ENCODE measurements at places on chromosomes 2 and 18.
A peak's percentile ranks its signal among the peaks of the same experiment; 100 is the strongest.

DNA sequence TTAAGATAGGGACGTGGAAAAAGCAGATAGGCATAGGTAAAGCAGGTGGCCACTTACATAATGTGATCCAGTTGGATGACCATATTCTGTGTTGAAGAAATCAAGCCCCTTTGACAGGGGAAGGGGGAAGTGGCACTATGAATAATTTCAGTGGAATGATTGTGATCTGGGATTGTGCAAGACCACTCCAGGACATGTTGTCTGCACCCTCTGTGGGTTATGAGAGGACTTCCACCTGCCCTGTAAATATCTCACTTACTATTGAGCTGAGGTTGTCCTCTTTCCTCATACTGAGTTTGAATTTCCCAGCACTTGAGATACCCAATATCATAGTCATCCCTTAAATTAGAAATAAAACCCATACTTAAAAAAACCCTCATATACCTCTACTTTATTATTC is 220.7 kb downstream of the IRS1 start:
- no peak for DNase-seq

- no peak for DNase-seq
Observed at GRCh38 chr2:141611981-141612380, 518.8 kb downstream of the LRP1B start.

GRCh38 chr18:64271975-64272659 is 123.2 kb upstream of the LINC00305 start:
- DNase-seq = no peak

- no peak for DNase-seq
Observed at GRCh38 chr18:12516049-12516630, 108.4 kb downstream of the PRELID3A start.

DNA sequence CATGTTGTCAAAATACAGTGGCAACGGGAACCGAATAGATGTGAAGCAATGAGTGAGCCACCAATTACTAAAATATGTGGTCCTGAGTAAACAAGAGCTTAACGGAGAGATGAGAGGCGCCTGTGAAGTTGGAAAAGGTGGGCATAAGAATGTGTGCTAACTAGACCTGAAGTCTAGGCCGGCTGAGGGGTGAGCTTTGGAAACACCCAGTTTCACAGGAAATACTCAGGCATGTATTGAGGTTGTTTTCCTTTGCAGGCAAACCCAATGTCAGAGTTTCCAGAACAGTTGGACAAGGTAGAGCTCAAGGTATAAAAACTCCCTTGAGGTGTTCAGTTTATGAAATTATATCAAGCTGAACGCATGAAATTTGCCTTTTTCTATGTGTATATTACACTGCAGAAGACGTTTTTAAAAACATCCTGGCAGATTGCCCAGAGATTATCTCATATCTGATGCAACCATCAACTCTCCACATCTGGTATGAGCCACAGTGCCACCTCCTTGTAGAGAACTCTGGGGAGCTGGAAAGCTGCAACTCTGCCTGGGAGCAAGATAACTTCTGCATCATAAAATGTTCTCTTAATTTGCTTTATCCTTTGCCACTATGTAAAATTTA is 3.9 kb upstream of the WDSUB1 start:
- no peak for DNase-seq

DNA sequence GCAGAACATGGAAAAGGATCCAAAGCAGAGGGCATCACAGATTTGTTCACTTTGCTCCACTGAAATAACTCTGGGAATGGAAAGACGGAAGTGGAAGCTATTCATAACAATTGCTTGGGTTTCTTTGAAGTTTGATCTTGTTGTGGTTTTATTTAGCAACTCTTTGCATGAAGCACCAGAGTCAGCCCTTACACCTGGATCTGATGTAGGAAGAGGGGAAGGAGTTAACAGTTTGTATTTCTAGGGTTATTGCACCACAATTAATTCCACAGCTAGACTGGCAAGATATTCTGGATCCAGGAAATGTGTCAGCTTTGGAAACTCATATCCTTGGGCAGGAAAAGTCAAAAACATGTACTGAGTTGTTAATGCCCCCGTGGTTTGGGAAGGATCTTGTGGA is 1143.4 kb downstream of the CNTNAP5 start:
- no peak for DNase-seq

DNA sequence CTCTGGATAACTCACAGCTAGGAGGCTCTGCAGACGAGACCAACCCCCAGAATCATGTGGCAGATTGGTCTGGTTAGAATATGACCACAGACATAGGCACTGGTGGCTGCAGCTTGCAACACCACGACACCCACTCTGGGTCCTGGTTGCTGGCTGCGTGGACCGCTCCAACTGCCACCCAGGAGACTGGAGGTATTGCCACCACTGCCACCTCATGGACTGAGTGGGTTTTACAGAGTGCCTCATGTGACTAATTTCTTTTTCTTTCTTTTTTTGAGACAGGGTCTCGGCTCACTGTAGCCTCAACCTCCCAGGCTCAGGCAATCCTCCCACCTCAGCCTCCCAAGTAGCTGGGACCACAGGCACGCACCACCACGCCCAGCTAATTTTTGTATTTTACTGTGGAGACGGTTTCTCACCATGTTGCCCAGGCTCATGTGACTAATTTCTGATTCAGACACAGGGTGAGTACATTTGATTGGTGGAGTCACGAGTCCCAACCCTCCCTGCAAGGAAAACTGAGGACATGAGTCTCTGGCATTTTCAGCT is 29.9 kb upstream of the NT5DC4 start:
- peak; percentile 42 for DNase-seq

GRCh38 chr2:163834221-163834620 is 98.4 kb upstream of the FIGN start:
- DNase-seq = no peak

DNA sequence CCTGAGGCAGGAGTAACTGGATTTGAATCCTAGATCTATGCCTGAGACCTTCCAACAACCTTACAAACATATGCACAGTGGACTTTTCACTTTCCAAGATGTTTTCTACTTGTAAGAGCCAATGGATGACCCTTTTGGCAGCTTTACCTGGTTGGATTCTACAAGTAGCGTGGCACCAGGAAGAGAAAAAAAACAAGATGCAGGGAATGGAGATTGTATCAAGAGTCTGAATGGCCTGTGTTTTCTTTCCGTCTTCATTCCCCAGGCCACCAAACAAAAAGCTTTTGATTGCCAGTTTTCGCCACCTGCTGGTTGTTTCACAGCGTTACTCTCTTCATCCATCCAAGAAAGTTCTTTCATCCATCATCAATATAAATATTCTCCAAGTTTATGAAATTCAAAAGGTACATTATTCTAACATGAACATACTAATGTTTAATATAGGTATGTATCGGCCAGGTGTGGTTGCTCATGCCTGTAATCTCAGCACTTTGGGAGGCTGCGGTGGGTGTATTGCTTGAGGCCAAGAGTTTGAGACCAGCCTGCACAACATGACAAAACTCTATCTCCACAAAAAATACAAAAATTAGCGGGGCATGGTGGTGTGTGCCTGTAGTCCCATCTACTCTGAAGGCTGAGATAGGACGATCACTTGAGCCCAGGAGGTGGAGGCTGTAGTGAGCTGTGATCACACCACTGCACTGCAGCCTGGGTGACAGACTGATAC is 3.5 kb upstream of the BCL2 start:
- no peak for DNase-seq

GRCh38 chr2:220147161-220148038 is 520.0 kb downstream of the SLC4A3 start:
- no peak for DNase-seq

- DNase-seq = no peak
Observed at GRCh38 chr2:198161151-198161550, 356.8 kb downstream of the PLCL1 start.

GRCh38 chr2:231207734-231208133 is 9.3 kb downstream of the ARMC9 start:
- DNase-seq = no peak

Data from GM18507 (cell line).